Hypothalamus (tissue), 51 donors: ENCODE measurements at places on chromosomes 5 and 9.

- DNase-seq, result no peak
Measured at GRCh38 chr9:16267281-16268066, 603.0 kb downstream of the BNC2 start.

DNA sequence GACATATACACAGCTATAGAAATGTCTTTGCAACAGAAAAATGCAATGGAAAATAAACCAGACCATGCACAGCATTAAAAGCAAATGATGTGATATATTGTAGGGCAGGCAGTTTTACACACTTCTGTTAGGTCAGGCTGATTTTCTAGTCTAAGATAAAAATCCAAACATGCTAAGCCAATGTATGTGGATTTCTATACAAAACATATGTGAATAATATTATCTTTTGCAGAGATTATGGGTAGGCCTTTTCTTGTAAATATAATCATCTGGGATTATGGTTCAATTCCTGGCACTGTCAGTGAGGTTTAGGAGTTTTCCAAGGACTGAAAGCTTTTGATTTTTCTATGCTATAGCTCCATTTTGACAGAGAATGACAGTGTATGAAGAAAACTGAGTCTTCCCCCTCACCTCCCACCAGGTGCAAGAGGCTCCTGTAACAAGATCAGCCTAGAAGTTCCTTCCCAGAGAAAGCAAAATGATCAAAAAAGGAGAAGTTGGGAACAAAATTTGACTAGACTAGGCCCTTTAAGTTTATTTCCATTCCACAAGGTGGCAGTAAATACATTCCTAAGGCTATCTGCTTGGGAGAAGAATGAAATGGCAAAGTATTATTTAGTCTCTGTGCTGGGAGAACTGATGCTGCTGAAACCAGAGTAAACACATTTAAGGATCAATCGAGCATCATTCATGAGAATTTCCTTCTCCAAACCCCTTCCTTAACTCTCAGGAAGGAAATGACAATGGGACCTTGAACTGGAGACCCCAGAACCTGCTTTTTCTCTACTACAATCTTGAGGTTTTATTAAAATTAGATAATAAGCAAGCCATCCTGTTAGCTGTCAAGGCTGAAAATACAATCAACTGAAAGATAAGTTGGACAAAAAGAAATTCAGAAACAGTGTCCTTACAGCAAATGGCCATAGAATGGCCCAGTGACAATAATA is 133.0 kb upstream of the TUT7 start:
- DNase-seq, result no peak

DNA sequence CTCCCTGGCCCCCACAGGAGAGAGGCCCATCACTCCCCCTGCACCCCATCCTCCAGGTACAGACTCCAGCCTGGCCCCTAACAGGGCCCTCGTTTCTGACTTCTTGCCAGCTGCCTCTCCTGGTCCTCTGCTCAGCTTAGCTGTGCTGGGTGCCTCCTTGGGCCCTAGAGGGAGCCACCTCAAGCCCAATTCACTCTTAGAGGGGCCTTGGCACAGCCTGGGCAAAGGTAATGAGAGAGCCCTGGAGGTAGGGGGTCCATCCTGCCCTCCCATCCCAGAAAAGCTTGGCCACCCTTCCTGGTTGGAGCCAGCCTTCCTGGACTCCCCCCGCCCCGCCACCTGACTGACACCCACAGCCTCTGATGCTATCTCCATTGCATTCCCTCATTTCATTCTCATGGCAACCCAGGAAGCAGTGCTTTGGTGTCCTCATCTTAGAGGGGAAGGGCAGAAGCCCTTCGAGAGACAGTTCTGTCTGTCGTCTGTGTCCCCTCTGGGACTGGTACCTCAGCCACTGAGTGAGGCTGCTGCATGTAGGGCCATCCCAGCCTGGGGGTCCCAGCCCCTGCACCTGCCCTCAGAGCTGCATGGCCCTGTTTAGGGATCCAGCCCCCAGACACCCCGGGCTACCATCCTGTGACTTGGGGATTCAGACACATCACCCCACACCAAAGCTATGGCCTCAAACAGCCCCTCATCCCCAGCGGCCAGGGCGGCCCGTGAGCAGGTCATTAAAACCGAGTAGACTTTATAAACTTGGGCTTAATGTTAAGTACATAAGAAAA is 95.5 kb downstream of the BARX1 start:
- DNase-seq, result no peak

DNA sequence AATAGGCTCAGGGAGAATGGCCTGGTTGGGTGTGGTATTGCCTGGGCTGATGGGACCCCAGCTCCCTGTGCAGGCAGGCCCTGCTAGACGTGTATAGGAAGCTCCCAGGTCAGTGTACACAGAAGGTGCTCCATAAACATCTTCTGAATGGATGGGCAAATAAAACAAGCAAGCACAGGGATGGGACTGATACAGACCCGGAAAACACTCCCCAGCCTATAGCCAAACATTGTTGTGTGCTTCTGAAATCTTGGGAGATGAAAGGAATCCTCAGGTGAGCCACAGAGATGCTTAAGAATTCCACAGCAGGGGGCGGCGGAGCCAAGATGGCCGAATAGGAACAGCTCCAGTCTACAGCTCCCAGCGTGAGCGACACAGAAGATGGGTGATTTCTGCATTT is 151.8 kb downstream of the ENTREP1 start:
- DNase-seq, result no peak

DNA sequence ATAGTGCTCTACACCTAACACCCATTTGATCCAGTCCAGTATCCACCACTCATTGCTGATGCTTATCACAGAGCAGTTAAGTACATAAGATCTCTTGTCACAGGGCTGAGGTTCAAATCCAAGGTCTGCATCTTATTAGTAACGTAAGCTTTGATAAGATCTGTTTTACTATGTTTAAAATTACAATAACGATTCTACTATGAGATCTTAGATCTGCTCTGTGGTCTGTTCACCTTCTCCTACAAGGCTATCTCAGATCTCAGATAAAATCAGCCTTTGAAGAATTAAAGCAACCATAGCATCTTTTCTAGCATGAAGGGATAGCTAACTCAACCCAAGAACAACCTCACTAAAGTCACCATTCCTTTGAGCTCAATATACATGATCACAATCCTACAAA is 431.0 kb upstream of the RORB start:
- DNase-seq, result no peak

DNA sequence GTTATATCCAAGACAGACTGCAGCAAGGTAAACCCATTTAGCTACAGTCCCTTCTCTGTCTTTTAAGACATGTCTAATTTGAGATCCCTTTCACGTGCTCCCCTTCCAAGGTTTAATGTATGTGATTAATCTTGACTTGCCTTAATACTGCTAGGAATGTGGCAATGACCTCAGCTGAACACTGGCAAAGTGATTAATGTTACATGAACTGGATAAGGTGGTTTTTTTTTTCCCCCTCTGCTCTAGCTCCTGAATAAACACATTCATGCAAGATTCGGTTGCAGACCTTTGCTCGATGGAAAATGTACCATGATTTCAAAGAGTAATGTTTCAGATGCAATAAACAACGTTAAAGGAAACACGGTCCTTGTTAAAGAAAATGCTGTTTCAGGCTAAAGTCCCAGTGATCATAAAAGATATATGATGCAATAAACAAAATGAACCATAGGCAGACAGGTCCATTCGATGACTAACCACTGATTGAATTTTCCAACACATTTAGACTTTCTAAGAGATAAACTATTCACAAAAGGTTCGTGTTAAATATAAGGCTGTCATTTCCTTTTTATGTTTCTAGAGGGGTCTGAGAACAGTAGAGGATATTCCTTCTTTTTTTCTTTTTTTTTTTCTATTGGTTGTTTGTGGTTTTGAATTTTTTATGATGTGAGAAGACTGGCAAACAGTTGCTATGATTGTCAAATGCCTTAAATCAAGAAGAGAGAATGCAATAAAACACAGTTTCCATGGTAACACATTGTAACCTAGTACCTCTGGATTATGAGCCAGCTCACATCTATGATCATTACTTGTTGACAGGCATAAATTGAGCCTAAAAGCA is 44.7 kb upstream of the ZNF608 start:
- no peak for DNase-seq

DNA sequence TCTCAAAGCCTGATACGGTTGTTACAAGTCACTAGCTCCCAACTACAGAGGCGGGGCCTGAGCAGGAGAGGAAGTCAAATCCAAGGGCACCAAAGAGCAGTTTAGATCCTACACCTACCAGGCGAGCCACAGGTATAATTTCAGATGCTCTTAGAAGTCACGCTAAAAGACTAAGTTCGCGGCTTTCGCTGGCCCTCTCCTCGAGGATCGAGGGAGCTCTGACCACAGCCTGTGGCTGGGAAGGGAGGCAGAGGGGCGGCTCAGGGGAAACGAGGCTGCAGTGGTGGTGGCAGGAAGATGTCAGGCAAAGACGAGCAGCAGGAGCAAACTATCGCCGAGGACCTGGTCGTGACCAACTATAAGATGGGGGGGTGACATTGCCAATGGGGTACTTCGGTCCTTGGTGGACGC is 48.6 kb downstream of the SEMA4D start:
- no peak for DNase-seq

DNA sequence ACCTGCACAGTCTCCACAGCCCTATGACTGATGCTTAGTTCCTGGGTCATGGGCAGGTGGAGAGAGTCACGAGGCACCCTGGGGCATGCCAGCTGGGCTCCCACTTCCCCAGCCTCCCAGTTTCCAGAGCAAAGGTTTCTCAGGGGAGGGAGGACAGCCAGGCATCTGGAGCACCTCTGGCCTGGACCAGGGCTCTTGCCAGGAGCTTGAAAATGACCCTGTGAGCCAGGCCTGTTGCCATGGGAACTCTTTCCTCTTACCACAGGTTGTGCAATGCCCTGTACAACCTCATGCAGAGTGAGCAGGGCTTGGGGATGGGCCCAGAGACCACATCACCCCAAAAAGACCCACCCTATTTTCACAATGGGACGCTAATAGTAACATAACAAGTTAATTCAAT is 113.1 kb downstream of the PSD2 start:
- no peak for DNase-seq

GRCh38 chr5:93623153-93623552 is 40.1 kb downstream of the NR2F1 start:
- DNase-seq, result no peak

DNA sequence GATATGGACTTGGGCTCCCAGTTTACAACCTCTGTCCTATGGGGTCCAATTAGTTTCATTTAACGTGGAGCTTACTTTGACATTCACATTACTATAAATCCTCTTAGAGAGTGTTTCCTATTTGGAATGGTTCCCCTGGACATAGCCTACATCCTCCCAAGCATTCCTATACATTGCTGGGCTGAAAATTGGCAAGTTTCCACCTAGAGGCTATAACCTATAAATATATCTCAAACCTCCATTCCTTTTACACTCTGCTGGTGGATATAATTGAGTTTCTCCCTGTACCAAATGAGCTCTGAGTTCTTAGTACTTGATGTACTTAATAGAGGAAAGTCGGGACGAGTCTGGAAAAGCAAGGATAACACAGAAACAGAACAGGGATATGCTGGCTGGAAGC is 172.8 kb downstream of the ASTN2 start:
- DNase-seq, result no peak

DNA sequence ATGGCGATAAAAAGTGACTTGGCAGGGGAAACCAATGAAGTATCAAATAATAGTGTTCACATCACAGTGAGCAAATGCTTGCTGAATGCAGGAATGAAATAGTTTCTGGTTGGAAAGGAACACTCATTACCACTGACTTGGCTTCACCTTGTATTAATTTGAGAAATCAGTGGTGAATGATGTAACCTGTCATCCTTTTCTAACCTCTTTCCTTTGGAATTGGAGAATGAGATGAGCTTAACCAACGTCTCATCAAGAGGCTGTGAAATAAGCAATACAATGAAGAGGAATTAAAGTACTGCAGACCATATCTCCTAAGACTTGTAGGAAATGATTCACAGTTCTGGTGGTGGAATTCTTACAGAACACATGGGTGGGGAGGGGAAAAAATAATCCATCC is 192.2 kb downstream of the DMAC1 start:
- DNase-seq, result no peak

- no peak for DNase-seq
Measured at GRCh38 chr9:125652233-125652594, 54.8 kb downstream of the MAPKAP1 start.

DNA sequence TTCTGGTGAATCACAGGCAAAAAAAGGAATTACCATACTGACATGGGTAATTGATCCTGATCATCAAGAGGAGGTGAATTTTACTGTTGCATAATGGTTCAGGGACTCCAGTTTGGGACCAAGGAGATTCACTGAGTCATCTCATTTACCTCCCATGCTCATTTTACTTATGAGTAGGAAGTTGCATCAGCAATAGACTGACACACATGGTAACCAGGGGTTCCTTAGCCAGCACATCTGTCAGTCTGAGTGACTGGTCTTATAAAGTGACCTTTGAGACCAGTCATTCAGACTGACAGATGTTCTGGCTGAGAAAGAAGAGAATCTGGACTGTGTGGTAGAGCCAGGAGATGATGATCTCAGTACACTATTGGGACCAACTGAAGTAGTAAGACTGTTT is 384.6 kb upstream of the CD180 start:
- no peak for DNase-seq

DNA sequence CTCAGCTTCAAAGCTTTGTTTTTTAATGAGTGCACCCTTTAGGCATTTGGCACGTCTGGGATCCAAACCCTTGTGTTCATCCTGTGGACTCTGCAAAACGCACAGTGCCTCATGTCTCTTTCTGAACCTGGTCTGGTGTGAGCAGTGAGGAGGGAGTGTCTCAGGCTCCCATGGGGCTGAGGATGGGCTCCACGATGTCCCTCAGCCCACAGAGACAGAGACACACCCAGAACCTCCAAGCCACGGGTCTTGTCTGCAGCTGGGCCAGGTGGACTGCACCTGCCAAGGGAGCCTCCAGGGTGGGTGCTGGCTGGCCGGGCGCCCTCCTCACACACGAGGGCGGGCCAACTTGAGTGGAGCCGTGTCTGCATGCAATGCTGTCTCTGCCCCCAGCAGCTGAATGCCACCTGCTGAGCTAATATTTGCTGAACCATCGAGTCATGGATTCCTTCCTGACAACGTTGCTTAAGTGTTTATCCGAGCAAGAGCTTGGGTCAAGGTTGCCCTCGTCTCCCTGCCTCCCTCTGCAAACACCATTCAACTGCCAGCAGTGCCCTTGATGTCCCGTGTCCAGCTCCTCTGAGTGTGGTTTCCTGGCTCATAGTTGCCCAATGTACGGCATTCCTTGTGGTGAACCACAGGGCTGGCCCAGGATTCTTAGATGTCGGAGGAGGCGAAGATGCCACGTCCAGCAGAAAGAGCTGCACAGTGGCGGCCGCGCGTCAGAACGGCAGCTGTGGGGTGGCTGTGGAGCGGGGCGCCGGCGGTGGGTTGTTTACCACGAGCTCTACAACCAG is 31.4 kb upstream of the LPCAT1 start:
- DNase-seq, result no peak

- DNase-seq, result no peak
Measured at GRCh38 chr5:174335682-174336364, 290.3 kb downstream of the NSG2 start.

GRCh38 chr5:158051036-158051435 is 192.1 kb upstream of the CLINT1 start:
- no peak for DNase-seq
